ENCODE measurements at places on chromosomes 3 and 15.
A peak's percentile ranks its signal among the peaks of the same experiment; 100 is the strongest.

GRCh38 chr3:25834346-25834745 is 44.5 kb downstream of the OXSM start:
- DNase-seq: no peak

- DNase-seq: no peak
These were observed 28.4 kb downstream of the RGMA start for GRCh38 chr15:93060336-93061248.

DNA sequence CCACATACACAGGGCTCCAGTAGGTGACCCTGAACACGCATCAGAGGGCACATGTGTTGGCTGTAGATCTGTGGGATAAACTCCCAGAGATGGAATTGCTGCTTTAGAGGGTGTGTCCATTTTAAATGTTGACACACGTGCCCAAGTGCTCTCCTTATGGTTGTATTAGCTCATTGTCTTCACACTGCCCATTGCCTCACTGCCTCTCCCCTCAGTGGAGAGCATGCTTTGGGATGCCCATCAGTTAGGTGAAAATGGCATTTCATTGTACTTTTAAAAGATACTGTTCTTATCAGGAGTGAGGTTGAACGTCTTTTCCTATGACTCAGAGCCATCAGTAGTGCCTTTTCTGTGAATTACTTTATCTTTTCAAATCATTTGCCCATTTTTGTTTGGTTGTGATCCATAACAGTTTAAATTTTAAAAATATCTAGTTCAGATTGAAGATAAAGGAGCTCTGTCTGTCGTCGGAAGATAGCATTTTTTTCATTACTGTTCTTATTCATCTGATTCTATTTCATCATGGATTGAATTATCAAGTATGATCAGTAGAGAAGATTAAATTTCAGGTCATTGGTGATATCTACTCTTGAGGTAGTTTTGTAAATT is 120.7 kb downstream of the CHDH start:
- DNase-seq: no peak

- no peak for DNase-seq
These were observed 462.2 kb upstream of the CFAP20DC start for GRCh38 chr3:59512066-59512465.

- no peak for DNase-seq
These were observed 89.6 kb upstream of the TSEN2 start for GRCh38 chr3:12394569-12395271.

GRCh38 chr15:44545913-44546802 is 9.2 kb downstream of the EIF3J start:
- DNase-seq: peak; percentile 37

DNA sequence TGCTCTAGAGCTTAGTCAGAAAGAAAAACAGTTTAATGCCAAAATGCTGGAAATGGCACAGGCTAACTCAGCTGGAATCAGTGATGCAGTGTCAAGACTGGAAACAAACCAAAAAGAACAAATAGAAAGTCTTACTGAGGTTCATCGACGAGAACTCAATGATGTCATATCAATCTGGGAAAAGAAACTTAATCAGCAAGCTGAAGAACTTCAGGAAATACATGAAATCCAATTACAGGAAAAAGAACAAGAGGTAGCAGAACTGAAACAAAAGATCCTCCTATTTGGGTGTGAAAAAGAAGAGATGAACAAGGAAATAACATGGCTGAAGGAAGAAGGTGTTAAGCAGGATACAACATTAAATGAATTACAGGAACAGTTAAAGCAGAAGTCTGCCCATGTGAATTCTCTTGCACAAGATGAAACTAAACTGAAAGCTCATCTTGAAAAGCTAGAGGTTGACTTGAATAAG is 150.5 kb upstream of the LRRFIP2 start:
- DNase-seq: no peak

DNA sequence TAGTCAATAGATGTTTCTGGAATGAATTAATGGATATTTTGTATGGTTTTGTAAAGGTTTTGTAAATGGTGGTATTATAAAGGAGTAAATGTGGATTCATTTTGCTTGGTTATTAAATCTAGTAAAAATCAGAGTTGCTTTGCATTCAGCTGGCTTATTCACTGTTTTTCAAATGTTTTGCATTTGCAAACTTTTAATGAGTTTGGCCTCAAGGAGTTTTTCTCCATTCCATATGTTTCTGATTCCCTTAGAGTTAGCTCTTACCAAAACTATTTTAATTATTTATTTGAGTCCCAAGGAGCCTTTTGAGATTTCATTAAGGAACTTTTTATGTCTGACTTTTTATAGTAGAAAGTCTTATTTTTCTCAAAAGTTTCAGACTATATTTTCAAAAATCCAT is 992.2 kb downstream of the DIPK2A start:
- DNase-seq: no peak

DNA sequence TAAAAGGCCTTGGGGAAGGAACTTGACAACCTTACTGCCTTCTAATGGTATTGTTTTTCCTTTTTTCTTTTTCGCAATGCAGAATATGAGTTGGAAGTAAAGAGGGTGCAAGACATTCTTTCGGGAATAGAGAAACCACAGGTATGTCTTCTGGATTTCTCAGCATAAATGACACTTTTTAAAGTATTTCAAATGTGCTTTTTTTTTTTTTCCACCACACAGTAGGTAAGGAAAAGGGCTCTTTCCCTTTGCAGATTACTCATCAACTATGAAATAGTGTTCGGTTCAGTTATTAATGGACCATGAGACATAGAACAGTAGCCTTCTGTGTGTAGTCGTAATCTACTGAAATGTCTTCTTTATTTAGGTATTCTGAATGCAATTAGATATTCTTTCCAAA is 162.4 kb downstream of the GHSR start:
- no peak for DNase-seq

GRCh38 chr3:98025392-98025945 is 9.6 kb downstream of the GABRR3 start:
- no peak for DNase-seq

- DNase-seq: no peak
These were observed 23.0 kb downstream of the HPS3 start for GRCh38 chr3:149152420-149152819.

Measured in CD4-positive, alpha-beta T cell treated with Interleukin-21 for 1 hour (primary cell).